RPMI7951 (cell line): ENCODE measurements at places on chromosomes 4 and X. TPM values are rescaled to one million over a fixed set of nuclear protein-coding genes. Genes with fewer than 3 reads are reported as not detected.

The GAGE13 gene
- 1.4 and 1.8 TPM in 2 replicates for total RNA-seq

The PNMA5 gene
- total RNA-seq: not detected in 2 replicates

The WDR13 gene
- 62.4 and 74.1 TPM in 2 replicates for total RNA-seq

The PCDH7 gene
- 0.60 and 1.2 TPM in 2 replicates for total RNA-seq

The FBXW7 gene
- total RNA-seq: 19.9 and 24.3 TPM in 2 replicates

The XG gene
- not detected in 2 replicates for total RNA-seq

The PPP2R2C gene
- under 0.01 and 0.10 TPM in 2 replicates for total RNA-seq

The SAGE1 gene
- under 0.01 and 0.10 TPM in 2 replicates for total RNA-seq

The DCLK2 gene
- total RNA-seq: 1.7 and 4.1 TPM in 2 replicates

The DUSP9 gene
- total RNA-seq: 0.20 TPM in 1 of 2 replicates, not detected in the other

The AKAP4 gene
- not detected in 2 replicates for total RNA-seq

The TEX13C gene
- under 0.01 TPM in 1 of 2 replicates, not detected in the other for total RNA-seq

The IBSP gene
- total RNA-seq: not detected in 2 replicates

The ANK2 gene
- total RNA-seq: 7.0 and 10.5 TPM in 2 replicates

The SPANXN4 gene
- not detected in 2 replicates for total RNA-seq

The HERC5 gene
- total RNA-seq: 6.1 and 7.1 TPM in 2 replicates

The HELT gene
- total RNA-seq: not detected in 2 replicates
